GM18507 (cell line): ENCODE measurements at places on chromosomes 16 and 17.

DNA sequence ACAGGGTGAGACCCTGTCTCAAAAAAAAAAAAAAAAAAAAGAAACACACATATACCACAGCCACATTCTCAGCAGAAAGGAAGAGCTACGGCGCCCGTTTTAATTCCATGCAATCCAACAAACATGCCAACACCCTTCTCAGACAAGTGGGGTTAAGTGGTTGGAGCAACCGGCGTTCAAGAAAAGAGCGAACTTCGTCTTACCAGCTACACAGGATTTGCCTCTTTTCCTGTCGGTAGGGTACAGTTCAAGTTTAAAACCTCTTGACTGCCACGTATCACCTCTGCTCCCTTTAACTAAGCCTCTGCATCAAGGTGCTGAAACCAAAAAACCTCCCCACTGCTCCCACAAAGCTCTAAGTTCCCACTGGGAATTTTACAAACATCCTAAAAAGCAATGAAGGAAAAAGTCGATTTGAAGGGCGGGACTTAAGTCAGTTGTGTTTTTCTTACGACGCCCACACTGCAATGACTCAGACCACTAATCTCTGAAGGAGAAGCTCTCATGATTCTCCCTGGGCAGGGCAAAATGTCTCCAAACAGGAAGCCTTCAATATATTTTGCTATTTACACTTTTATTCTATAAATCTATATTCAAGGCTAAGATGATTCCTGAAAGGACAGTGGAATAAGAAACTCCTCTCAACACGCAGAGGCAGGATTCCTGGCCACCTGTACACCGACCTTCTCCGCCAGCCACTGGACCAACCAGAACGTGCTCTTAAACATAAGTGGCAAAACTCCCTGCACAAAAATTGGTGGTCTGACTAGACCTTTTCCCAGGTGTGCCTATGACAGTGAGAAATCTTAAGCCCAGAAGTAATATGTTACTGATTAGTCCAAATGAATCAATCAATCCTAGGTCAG, 18.8 kb downstream of the SRP68 start:
- no peak for DNase-seq

- no peak for DNase-seq
These were observed 32.4 kb downstream of the WIPI1 start for GRCh38 chr17:68424861-68425260.

GRCh38 chr17:64572682-64573154, 65.9 kb downstream of the CEP95 start:
- DNase-seq: no peak

GRCh38 chr16:73002866-73003265, 45.1 kb downstream of the ZFHX3 start:
- DNase-seq: no peak

DNA sequence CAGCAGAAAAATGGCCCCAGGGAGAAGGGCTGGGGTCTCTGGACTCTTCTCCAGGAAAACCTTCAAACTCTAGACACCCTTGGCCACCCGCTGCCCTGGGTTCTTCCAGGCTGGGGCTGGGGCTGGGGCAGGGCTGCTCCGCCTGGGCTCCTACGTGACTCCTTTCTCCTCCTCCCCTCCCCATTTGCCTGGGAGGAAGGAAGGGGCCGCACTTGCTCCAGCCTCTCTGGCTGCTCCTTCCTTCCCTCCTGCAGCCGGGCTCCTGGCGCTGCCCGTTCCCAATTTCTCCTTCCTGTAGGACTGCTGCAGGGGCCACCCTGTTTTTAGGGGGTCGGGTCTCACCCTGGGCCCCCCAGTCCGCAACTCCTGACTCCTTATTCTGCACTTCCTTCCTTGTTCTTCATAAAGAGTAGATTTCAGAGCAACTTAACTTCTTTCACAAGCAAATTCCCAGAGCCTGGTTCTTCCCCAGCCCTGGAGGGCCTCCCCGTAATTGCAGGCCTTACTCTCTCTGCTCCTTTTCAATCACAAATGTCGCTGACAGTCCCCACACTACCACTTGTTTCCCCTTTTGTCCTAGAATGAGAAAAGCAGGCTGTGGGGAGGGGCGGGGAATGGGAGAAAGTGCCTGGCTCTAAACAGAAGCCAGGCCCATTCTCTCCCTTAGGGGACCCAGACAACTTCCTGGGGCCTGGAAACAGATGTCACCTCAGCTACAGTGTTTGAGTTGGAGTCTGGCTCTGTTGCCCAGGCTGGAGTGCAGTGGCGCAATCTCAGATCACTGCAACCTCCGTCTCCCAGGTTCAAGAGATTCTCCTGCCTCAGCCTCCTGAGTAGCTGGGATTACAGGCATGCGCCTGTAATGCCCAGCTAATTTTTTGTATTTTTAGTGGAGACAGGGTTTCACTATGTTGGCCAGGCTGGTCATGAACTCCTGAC, 137.8 kb downstream of the ENGASE start:
- no peak for DNase-seq

DNA sequence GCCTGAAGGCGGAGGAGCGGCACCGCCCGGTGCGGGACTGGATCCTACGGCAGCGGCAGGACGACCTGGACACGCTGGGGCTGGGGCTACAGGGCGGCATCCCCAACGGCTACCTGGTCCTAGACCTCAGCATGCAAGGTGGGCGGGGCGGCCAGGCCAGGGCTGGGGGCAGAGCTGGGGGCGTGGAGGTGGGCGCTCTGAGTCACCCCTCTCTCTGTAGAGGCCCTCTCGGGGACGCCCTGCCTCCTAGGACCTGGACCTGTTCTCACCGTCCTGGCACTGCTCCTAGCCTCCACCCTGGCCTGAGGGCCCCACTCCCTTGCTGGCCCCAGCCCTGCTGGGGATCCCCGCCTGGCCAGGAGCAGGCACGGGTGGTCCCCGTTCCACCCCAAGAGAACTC, 7.9 kb downstream of the MSLN start:
- no peak for DNase-seq

DNA sequence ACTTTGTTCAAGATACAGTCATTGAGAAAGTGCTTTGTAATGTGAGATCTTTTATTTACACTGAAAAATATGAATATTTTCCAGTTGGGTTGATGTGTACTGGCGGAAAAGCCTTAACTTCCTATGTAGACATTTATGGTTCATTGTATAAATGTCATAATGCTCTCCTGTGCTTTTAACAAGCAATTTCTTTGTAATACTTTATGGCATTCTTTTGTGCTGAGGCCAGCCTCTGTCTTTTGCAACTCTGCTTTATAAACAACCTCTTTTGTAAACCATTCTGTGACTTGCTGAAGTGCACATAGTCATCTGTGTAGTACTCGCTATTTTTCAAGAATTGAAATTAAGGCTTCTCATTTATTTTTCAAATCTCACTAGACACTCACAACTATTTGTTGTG, 291.2 kb downstream of the CDH11 start:
- DNase-seq: no peak
